ENCODE measurements at places on chromosomes 12 and 14.

GRCh38 chr14:57938533-57938932 lies 72.6 kb upstream of the SLC35F4 start:
- no peaks in the 10 kb centered on the region for H3K27me3 ChIP-seq
- peaks cover 5% of the 10 kb centered on the region for H3K4me1 ChIP-seq
- no peak for DNase-seq
- H3K36me3 ChIP-seq = peaks cover under 1% of the 10 kb centered on the region
- no peak overlapping the region for H3K4me3 ChIP-seq

- no peaks in the 10 kb centered on the region for H3K36me3 ChIP-seq
- H3K4me3 ChIP-seq = no peak overlapping the region
- no peaks in the 10 kb centered on the region for H3K27me3 ChIP-seq
- DNase-seq = peak; percentile 89
These were observed 87.1 kb downstream of the ZFP36L1 start for GRCh38 chr14:68705741-68706283.

- H3K27ac ChIP-seq = no peak overlapping the region
- H3K4me1 ChIP-seq = peaks cover 14% of the 10 kb centered on the region
- no peaks in the 10 kb centered on the region for H3K36me3 ChIP-seq
- H3K27me3 ChIP-seq = no peaks in the 10 kb centered on the region
These were observed 18.2 kb downstream of the BATF start for GRCh38 chr14:75540479-75540851.

DNA sequence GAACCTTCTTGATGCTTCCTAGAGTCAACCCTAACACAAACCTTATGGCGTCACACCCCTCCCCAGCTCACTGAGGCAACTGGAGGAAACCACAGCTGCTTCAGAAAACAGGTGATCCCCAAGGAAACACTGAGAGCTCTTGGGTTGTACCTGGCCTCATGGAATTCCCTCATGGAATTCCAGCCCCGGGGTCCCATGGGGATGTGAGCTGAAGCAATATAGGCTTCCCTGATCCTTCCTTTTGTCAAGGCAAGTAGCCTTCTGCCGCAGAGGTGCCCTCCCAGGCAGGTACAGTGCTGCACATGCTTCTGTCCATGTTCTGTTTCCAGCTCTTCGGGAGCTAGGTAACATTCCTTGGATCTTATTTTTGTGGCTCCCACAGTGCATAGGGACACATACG lies 47.3 kb downstream of the TSPAN11 start:
- H3K36me3 ChIP-seq = no peaks in the 10 kb centered on the region
- H3K4me1 ChIP-seq = no peaks in the 10 kb centered on the region
- peaks cover 83% of the 10 kb centered on the region for H3K27me3 ChIP-seq
- no peak for DNase-seq
- H3K27ac ChIP-seq = no peak overlapping the region

- DNase-seq = no peak
- no peaks in the 10 kb centered on the region for H3K4me1 ChIP-seq
- H3K27ac ChIP-seq = no peak overlapping the region
- no peaks in the 10 kb centered on the region for H3K36me3 ChIP-seq
These were observed 32.7 kb upstream of the USP44 start for GRCh38 chr12:95583933-95584332.
